ENCODE measurements at places on chromosomes 3 and 15. TPM values are rescaled to one million over a fixed set of nuclear protein-coding genes. Genes with fewer than 3 reads are reported as not detected.

The AGBL1 gene
- total RNA-seq, result not detected

The WDR93 gene
- total RNA-seq, result 0.06 TPM

The FOXL2NB gene
- total RNA-seq, result not detected

The HSPBAP1 gene
- 5.3 TPM for total RNA-seq

The SLC22A14 gene
- total RNA-seq, result 0.12 TPM

The CASR gene
- not detected for total RNA-seq

The KCNMB2 gene
- total RNA-seq, result not detected

The CFAP100 gene
- not detected for total RNA-seq

The GP9 gene
- total RNA-seq, result not detected

The SLC6A11 gene
- not detected for total RNA-seq

The NPAP1 gene
- total RNA-seq, result not detected

The SOX14 gene
- not detected for total RNA-seq

The ATP10A gene
- total RNA-seq, result 4.9 TPM
